ENCODE measurements at places on chromosomes 6 and 20. TPM values are rescaled to one million over a fixed set of nuclear protein-coding genes. Genes with fewer than 3 reads are reported as not detected.

The RAMACL gene
- 0.25 TPM for polyA plus RNA-seq

The GABRR1 gene
- not detected for polyA plus RNA-seq

The CLVS2 gene
- not detected for polyA plus RNA-seq

DNA sequence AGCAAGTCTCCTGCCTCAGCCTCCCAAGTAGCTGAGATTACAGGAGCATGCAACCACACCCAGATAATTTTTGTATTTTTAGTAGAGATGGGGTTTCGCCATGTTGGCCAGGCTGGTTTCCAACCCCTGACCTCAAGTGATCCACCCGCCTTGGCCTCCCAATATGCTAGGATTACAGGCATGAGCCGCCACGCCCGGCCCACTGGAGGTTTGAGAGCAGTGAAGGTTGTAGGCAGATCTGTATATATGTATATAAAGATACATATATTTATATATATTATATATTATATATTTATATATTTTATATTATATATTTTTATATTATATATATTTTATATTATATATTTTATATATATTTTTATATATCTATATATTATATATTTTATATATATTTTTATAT, 38.2 kb upstream of the TTPAL start:
- DNase-seq = no peak

- DNase-seq = peak; percentile 70
These were observed 2.9 kb downstream of the RXRB start for GRCh38 chr6:33197431-33198048.

DNA sequence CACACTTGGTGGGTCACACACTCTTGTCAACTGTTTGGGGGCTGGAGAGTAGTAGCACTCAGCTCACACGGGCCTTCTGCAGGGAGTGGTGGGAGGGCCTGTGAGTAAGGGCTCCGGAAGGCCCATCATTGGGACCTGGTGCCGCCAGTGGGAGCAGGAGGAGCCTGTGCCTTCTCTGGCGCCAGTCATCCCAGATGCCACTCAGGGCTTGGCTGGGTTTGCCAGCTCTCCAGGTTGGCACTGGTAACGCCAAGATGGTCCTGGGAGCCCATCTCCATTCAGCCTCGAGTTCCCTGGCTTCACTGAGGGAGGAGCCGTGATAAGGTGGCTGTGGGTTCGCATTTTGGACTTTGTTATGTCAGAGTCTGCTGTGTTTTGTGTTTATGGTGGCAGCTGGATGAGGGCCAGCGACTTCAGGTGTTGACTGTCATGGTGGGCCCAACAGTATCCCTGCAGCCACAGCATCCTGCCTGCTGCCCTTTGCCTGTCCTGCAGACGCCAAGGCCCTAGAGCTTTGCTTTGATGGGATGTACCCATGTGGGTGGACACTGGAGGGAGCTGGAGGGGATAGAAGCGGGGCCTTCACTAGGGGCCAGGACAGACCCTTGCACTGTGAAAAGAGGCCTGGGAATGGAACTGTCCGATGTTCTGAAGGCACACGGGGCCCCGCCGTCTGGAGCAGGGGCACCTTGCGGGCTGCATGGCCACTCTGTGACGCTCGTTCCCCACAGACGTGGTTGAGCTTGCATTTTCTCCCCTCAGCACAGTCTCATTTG, 13.3 kb upstream of the DNAJC5 start:
- no peak for DNase-seq

- DNase-seq = no peak
These were observed 1.5 kb downstream of the SERPINB1 start for GRCh38 chr6:2839982-2840748.

DNA sequence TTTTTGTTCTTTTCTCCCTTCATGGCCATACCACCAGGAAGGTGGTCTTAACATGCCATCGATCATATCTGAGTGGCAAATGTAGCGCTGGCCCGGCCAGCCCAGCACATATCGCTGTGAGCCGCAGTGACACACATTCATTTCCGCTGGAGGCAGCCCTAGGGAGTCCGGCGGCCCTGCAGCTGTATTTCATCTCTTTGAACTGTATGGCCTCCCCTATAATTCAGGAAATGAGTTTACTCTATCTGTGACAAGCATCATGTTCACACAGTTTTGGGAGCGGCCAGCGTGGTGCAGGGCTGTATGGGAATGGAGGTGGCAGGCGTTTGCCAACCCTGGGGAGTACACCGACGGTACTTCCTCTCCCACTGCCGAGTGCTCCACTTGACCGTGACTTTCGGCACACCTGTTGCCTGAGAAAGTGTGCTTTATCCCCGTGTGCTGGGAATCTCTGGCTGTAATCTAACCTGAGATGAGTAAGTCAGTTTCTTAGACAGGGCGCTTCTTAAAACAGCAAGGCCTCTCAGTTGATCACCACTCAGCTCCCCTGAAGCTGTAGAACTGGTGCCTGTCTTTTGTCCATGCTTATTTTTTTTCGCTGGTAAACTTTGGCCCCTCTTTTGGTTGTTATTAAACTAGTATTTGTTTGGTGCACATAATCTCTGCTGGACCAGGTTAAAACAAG, 257.1 kb upstream of the TAB2 start:
- DNase-seq = peak; percentile 37

DNA sequence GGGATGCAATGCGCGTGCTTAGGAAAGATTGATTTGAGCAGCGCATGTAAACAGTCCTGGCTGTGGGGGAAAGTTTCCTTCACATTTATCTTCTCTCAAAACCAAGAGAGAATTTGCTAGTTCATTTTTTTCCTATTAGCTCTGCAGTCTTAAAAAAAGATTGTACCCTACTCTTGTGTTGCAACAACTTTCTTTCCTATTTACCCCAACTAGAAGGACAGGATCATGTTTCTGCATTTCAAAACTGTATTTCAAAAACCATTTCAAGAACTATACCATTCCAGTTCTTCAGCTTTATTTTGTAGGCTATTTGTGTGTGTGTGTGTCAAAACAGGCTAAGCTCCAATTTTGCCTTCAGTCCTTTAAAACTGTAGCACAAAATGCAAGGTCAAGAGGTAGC, 473.1 kb downstream of the KIF16B start:
- DNase-seq = no peak

DNA sequence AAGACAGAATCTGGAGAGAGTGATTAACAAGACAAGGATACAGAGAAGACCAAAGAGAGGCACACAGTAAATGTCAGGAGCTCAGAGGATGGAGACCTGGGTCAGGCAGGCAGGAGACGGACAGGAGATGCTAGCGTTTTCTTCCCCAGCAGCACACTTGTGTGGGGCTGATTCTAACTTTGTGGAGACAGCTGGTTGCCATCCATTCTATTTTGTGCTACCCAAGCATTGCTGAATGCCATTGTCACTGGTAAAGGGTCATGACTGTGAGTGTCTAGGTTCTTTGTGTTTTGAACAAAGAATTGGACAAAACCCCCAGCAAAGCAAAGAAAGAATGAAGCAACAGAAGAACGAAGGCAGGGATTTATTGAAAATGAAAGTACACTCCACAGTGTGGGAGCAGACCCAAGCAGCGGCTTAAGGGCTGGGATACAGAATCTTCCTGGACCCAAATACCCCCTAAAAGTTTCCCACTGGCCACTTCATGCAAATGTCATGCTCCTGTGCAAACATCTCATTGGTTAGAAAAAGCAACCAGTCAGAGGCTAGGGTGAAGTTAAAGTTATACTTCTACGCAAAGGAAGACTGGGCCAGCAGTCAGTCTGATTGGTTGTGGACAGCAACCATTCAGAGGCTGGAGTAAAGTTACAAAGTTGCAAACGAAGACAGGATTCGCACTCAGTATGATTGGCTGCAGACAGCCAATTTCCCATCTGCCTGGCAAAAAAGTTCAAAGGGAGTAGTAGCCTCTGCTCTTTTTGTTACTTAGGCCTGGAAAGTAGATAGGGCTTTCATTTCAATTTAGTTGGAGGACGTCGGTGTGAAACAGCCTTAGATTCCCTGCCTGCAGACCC, 17.5 kb downstream of the PTK7 start:
- DNase-seq = peak; percentile 57

DNA sequence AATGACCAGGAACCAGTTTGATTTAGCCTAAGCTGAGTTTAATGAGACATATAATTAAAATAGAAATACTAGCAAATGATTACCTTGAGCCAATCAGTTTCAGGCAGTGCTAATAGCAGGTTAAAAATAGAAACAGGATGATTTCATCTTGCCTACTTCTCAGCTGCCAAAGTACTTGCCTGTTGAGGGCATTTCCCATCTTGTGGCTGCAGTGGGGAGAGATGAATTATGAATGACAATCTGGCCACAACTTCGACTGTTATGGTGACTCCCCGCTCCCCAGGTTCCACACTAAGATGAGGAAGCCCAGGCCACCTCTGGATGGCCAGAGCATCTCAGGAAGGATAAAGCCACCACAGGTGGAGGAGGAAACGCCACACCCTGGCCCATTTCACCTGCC, 31.3 kb downstream of the MBOAT1 start:
- DNase-seq = no peak

- DNase-seq = no peak
These were observed 71.9 kb upstream of the SULF2 start for GRCh38 chr20:47857187-47857568.

DNA sequence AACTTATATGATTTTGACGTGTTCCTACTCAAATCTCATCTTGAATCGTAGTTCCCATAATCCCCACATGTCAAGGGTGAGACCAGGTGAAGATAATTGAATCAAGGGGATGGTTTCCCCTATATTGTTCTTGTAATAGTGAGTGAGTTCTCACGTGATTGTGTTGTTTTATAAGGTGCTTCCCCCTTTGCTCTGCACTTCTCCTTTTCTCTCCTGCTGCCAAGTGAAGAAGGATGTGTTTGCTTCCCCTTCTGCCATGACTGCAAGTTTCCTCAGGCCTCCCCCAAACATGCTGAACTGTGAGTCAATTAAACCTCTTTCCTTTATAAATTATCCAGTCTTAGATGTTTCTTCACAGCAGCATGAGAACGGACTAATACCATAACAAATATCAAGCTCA, 83.2 kb downstream of the MANEA start:
- DNase-seq = no peak

- DNase-seq = no peak
These were observed 299.2 kb downstream of the SLC35F1 start for GRCh38 chr6:118206221-118206620.

DNA sequence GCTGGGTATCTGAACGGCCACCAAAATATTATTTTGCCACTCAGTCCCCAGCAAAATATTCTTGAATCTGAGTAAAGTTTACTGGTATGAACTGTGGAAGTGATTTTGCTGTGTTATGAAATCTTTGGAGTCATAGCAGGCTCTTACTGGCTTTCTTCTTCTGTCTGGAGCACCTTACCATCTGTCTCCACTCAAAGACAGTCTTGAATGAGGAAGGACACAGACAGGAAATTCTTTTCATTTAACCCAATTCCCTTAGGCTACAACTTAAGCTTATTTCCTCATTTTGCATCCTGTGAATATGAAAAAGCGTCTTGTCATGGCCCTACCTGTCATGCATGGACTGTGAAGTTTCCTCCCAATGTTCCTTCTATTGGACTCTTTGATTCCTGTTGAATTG, 24.7 kb downstream of the FNDC1 start:
- DNase-seq = no peak

DNA sequence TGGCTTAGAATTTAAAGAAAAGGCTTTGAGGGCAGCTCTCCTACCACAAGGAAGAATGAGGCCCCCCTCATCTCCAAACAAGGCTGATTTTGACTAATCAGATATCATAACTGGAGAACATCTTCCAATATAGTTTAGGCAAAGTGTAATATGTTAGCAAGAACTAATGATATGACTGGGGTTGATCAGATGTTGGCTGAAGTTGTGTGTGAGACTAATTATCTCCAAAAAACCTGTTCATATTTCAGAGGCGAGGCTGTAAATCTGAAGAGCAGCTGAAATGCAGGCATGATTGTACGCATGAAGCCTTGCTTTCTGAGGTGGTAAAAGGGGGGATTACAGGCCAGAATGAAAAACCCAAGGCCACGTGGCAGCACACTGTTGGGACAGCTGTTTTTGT, 16.0 kb upstream of the ZNF831 start:
- DNase-seq = no peak
